ENCODE measurements at places on chromosomes 5 and 9. TPM values are rescaled to one million over a fixed set of nuclear protein-coding genes. Genes with fewer than 3 reads are reported as not detected.

DNA sequence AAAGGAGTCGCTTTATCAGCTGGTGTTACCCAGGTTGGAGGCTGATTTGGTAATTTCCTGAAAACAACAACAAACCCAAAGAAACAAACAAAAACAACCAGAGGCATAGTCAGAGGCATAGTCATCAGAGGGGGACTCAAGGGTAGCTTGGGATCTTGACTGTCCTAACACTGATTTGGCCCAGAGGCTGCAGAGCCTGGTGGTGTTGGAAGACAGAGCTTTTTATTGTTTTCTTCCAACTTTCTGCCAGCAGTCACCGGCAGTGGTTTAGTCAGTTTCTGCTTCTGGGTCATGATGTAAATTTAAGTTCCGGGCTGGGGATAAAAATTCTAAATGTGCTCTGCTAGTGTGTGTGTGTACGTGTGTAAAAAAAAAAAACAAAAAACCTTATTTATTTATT lies 23.5 kb upstream of the NKX2-5 start:
- no peak for DNase-seq

DNA sequence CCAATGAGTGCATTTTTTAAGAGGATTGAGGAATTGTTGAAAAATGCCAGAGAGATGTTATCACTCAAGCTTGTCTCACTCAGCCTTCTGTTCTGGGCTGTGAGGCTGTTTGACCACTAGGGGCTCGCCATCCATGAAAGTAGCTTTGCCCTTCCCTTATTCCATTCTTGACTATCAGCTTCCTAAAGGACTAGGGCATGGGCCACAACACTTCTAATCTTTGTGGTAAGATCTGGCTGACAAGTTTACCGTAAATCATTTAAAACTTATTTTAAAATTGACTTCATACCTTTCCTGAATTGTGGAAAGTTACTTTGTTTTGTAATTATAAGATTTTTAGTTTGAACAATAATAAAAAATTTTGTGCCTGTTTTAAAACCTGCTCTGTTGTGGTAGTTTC lies 49.5 kb downstream of the TJP2 start:
- DNase-seq = no peak

FSTL4 gene
- 11.5 TPM for total RNA-seq

DNA sequence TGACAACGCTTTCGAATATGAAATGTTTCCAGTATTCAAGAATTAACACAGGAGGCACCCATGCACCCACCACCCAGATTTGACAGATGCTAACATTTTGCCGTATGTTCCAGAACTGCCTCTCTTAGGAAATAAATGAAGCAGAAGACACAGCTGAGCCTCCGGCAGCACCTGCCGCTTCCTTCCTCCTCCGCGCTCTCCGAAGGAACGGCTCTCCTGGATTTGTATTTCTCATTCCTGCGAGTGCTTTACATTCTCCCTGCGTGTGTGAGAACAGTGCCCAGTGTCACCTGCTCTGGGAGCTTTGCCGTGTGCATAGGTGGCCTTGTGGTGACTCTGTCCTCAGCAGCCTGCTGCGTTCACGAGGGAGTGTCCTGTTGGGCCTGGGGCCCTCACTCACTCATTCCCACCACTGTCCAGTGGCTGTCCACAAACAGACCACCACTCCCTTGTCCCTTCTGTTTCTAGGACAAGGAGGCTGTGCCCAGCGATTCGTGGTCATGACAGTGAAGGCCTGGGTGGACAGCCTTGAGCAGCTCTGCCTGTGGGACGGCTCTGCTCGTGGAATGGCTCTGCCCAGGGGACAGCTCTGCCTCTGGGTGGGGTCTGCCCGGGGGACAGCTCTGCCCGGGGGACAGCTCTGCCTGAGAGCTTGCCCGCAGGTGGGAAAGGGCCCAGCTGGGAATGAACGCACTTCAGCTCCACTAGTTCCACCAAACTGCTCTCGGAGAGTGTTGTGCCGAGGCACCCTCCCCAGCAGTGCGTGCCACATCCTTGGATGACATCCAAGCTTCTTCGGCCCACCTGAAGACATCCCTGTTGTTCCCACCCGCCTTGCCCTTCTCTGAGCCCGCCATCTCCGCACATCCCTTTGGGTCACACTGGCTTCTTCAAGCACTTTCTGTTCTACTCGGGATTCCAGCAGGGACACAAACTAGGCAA lies 170.5 kb upstream of the PPP1R26 start:
- DNase-seq = peak; percentile 29

GRCh38 chr5:73746608-73747007 lies 120.6 kb downstream of the ARHGEF28 start:
- DNase-seq = no peak

LCN1 gene
- total RNA-seq = not detected

- no peak for DNase-seq
These were observed 130.5 kb upstream of the GPR151 start for GRCh38 chr5:146646441-146646840.

MAMDC4 gene
- total RNA-seq = 22.6 TPM

DNA sequence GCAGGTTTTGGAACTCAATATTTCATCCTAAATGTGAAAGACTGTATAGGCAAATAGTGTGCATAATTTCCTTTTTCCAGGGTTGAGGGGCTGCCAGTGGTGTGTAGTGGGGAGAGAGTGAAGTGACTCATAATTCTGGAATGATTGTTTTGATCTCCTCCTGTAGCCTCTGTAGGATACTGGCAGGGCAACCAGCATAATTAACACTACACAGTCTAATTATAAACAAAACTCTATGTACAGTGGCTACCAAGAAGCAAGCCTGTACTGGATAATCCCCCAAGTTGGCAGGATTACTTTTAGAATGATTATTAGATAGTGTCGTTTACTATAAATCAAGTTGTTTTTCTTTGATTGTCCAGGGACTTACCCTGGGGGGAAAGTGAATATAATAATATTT lies 32.2 kb downstream of the LNPEP start:
- DNase-seq = no peak

DNA sequence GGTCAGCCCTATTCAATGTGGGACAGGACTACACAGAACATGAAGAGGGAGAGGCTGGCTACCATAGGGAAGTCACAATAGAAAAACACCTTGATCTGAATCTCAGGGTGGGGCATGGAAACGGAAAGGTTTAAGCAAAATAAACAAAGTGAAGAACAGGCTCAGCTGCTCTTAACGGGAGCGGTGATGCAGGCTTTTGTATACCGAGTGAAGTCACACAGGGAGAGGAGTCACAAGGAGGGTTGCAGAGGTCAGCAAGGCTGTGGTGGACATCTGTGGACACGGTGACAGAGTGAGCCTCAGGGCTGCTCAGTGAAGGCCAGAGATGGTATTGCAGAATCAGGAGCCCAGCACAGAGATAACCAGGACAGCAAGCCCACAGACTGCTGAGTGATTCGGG lies 30.6 kb upstream of the SEMA4D start:
- no peak for DNase-seq

DNA sequence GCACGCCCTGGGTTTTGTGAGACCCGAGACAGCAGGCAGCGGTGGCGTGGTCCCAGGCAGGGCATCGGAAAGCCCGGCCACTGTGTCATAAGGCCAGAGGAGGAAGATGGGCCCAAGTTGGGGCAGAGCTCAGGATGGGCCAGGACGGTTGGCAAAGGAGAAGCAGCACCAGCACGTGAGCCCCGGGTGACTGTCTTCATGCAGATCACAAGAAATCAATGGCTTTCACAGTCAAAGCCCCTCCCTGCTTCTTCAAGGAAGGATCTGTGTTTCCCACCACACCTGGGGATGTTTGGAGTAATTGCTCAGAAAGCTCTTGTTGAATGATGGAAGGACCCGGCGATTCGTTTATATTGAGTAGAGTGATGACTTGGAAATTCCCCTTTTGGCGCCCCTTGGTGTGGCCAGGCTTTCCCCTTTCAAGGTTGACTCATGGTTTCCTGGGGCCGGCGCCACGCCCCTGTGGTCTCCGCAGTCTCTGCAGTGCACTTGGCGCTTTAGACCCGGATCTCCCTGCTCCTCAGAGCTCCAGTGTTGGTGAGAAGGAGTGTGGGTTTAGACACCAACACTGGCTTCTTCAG lies 52.1 kb downstream of the IL31RA start:
- no peak for DNase-seq

- no peak for DNase-seq
These were observed 245.2 kb downstream of the EFNA5 start for GRCh38 chr5:107425541-107426031.

GRCh38 chr5:134227776-134228175 lies 1.9 kb upstream of the PPP2CA start:
- no peak for DNase-seq

ANKS6 gene
- 42.0 TPM for total RNA-seq

APBA1 gene
- total RNA-seq = 18.4 TPM

DNA sequence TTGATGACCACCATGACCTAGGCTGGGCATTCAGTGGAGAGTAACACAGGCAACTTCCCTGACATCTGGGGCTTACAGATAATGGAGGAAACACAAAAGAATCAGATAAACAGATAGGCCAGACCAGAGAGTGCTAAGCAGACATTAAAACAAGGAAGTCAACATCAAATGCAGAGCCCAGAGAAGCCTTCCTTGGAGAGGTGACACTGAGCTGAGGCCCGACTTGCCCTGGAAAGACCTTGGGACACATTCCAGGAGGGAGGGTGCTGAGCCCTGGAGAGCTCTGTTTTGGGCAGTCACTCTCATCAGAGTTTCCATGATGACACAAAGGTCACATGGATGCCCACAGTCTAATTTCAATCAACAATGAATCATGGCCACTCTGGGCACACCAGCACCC lies 31.9 kb upstream of the C5orf58 start:
- no peak for DNase-seq

SPDL1 gene
- 22.6 TPM for total RNA-seq

TRIM7 gene
- 0.57 TPM for total RNA-seq

DNA sequence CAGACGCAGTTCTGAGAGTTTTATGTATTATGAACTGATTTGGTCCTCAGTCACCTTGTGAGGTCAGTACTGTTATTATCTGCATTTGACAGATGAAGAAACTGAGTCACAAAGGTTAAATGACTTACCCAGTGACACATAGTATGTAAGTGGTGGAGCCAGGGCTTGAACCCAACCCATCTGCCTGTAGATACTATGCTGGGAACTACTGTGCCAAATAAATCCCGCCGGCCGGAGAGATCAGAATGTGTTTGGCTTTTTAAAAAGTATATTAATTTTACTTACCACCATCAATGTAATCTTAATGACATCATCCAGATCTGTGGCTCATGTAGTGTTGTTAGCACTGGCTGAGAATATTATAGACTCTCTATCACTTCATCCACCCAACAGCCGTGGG lies 80.8 kb downstream of the ZNF618 start:
- no peak for DNase-seq

- no peak for DNase-seq
These were observed 625.1 kb upstream of the NUDT12 start for GRCh38 chr5:104187656-104188055.

MYO10 gene
- total RNA-seq = 51.9 TPM

SPATA31E1 gene
- 0.09 TPM for total RNA-seq

NSG2 gene
- not detected for total RNA-seq

DNA sequence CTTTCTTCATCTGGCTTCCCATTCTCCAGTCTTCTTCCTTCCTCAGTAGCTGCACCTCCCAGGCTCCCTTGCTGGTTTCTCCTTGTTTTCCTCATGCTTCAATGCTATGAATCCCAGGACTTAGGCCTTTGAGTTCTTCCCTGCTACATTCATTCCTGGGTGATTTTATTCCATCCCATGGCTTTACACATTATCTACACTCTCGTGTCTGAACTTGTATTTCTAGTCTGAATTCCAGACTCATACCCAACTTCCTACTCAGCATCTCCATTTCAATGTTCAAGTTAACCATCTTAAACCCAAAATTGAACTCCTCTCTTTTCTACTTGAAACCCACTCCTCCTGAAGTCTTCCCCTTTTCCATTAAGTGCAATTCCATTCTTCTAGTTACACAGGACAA lies 20.0 kb downstream of the SLC24A2 start:
- DNase-seq = no peak

DNA sequence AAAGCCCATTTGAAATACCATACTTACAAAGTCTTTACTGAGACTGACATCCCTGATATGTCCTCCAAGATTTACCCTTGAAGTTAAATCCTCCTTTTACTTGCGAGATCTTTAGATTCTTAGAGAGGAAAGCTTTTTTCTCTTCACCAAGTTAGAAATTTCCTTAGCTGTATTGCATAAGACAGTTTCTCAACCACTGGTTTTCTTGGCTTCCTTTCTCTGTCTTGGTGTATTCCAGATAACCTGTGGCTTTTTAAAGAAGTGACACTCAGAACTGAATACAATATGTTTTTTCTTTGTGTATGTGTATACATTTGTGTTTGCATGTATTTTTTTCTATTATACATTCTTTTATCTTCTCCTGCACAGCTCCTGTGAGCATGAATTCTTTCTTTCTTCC lies 65.0 kb downstream of the SNCAIP start:
- DNase-seq = no peak

GRCh38 chr9:132662152-132662945 lies 7.4 kb downstream of the DDX31 start:
- no peak for DNase-seq

- DNase-seq = no peak
These were observed 214.2 kb upstream of the ZNF462 start for GRCh38 chr9:106648799-106649198.

GRCh38 chr9:18333157-18333556 lies 140.8 kb upstream of the ADAMTSL1 start:
- no peak for DNase-seq

- DNase-seq = no peak
These were observed 2.6 kb upstream of the SHB start for GRCh38 chr9:38071470-38072134.

- no peak for DNase-seq
These were observed 271.0 kb downstream of the DNAH5 start for GRCh38 chr5:13673511-13673910.

DNA sequence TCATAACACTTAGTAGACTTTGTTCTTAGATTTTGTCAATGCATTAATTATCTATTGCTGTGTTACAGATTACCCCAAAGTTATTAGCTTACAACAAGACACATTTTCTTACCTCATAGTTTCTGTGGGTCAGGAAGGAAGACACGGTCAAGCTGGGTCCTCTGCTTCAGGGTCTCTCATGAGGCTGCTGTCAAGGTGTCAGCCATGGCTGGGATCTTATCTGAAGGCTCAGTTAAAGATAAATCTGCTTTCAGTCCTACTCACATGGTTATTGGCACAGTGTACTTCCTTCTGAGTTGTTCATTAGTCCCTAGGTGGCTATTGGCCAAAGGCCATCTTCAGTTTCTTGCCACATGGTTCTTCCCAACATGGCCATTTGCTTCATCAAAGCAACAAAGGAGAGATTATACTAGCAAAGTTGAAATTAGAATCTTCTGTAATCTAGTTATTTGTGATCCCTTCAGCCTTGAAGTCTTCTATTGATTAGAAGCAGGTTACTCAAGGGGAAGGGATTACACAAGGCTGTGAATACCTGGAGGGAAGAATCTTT lies 25.2 kb downstream of the TDRD7 start:
- no peak for DNase-seq

GRCh38 chr9:97979788-97980478 lies 3.2 kb upstream of the ANP32B start:
- no peak for DNase-seq

DNA sequence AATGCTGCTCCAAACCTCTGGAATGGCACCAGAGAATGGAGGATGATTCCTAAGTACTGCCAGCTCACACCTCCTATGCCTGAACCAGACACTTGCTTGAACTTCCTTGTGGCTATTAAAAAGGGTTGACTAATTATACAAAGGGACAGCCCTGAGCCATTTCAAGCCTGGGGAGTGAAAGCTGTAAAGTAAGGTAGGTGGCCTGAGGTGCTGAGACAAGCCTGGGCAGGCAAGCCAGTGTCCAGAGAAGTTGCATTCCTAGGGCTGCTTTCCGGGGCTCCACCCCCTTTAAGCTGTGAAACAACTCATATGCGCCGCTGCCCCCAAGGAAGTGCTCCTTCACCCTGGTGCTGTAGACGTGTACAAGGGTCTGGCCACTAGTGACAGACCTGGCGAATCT lies 79.9 kb upstream of the SLC1A3 start:
- DNase-seq = no peak
